ENCODE measurements at places on chromosomes 12 and 14.

DNA sequence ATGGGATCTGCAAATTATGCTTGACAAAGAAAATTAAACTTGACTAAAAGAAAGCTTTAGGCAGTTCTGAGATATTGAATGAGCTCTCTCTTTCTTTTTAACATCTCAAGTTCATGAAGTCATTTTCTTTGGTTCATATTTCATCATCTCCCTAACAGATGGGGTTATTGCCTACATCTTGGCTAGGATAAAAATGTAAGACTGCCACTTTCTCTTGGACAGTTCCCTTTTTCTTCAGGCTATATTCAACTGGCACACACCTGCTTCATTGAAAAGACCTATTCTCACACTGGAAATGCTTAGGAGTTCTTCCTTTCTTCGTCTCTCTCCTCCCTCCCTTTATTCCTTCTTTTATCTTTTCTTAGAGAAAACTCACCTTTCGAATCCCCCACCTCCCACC, 355.9 kb upstream of the SEL1L start:
- DNase-seq, result no peak

GRCh38 chr12:31594681-31595080, 3.7 kb upstream of the DENND5B start:
- DNase-seq, result no peak

DNA sequence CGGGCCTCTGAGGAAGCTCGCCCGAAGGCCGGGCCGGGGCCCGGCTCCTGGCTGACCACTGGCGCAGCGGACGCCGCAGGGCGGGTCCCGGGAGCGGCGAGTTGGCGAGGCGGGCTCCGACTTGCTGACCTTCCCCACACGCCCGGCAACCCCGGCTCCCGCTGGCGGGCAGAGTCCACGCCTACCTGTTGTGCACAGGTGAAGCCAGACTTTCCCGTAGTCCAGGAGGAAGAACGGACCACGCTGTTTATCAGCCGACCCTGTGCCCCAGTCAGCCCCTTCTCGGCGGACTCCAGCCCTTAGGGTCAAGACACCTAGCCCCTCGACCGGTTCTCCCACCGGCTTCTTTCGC, 407 bp downstream of the HEATR5A start:
- peak; percentile 63 for DNase-seq

DNA sequence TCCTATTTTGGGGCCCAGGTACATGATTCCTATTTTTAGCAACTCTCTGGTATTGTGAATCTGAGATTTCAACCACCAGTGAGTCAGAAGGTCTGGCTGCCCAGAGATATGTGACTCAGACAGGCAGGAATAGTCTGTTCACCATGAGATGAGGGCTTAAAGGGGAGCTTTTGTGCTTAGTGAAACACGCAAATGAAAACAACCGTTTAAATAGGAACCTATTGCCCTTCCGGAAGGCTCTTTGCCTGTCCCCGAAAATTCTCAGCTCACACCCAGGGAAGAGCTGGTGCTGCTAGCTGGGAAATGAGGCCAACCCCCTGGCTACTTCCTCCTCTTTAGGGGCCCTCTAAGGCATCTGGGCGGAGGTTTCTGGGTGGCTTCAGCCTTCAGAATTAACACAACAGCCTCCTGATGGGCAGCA, 283.6 kb downstream of the CACNA1C start:
- DNase-seq, result peak; percentile 90

GRCh38 chr12:15534322-15534721, 212.0 kb downstream of the PTPRO start:
- DNase-seq, result peak; percentile 35

- DNase-seq, result peak; percentile 59
These were observed at the start of gene ARHGAP5 for GRCh38 chr14:32077081-32078022. TSS of gene ARHGAP5 (plus strand) at chr14:32077304. CDS start at chr14:32090670, 13,366 bp downstream.

DNA sequence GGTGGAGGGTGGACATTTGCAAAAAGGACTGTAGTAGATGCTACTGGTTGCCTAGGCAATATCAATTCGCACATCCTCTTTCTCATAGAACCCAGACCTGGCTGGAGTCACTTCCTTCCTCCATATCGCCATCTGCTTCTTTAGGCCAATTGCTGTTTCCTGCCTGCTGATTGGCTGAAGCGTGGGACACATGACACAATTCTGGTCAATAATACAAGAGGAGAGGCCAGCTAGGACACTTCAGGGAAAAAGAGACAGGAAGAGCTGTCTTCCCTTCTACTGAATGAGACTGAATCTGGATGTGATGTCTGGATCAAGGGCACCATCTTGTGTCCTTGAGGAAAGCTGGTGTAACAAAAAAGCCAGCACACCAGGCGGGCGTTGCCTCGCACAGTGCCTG, 53.8 kb downstream of the TRPV4 start:
- DNase-seq, result no peak

DNA sequence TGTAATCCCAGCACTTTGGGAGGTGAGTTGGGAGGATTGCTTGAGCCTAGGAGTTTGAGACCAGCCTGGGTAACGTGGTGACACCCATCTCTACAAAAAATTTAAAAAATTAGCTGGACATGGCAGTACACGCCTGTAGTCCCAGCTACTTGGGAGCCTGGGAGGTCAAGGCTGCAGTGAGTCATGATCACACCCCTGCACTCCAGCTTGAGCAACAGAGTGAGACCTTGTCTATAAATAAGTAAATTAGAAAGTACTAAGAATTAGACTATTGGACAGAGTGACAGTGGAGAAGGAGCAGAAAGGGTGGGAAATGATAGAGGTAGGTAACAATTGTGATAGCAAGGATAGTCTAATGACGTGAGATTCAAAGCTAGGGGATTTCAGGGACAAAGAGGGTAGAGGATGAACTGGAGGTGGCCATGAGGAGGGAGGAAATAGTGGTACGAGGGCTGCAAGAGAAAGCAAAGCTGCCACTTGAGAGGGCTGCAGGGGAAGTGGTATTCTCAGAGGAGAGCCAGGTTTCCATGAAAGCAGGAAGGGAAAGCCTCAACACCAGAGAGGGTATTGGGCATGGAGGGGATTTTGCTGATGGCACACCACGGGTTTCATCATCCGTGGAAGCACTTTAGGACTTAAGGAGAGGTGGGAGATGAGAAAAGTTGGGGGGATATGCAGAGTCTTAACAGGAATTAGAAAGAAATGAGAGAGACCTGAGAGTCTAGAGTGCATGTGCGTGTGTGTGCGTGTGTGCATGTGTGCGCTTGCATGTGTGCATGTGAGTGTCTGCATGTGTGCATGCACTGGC, 85.6 kb downstream of the SYNE2 start:
- no peak for DNase-seq

DNA sequence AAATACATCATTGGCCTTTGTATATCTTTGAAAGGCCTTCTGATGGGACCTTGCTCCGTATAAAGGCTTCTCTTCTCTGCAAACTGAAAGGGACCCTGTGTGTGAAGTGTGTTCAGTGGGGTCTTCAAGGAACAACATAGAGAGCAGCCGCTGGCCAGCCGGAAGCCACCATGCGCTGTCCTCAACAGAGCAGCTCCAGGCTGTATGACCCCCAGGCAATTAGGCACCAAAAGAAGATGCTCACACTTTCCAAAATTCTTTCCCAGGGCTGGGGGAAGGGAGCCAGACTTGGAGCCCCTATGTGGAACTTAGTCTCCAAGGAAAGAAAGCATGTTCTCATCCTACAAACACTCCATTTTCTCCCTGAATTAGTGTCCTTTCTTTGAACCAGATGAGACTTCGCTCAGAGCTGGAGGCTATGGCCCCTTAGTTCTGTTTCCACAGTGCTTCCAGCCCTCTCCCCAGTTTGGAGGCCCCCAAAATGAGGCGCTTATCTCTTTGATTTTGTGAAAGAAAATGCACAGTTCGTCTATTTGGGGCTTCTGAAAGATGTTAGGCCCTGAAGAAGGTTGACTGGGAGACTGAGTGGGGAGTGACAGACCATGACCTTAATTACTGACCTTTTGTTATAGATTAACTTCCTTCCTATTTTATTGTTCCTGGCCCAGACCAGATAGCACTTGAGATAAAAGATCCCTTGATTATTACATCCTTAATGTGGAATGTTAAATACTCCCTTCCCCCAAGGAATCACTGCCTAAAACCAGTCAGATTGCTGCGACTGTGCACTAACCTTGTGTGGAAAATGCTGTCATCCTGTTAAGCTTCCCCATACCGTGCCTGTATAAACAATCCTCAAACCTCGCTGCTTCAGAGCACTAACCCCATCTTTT, 128.3 kb upstream of the FGD4 start:
- peak; percentile 88 for DNase-seq

DNA sequence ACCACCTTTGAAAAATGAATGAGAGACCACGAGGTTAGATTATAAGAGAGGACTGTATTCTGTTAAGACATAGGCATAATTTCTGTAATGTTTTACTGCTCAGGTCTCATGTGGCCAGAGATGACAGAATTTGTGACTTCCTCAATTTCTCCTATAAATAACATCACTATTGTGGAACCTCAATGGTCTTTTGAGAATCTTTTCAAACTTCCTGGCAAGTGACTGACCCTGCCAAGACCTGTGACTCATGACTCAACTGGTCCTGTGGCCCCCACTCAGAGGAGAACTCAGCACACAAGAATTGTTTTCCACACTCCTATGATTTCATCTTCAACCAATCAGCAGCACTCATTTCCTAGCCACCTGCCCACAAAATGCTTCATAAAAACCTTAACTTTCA, 508.2 kb upstream of the ATP2B1 start:
- no peak for DNase-seq

DNA sequence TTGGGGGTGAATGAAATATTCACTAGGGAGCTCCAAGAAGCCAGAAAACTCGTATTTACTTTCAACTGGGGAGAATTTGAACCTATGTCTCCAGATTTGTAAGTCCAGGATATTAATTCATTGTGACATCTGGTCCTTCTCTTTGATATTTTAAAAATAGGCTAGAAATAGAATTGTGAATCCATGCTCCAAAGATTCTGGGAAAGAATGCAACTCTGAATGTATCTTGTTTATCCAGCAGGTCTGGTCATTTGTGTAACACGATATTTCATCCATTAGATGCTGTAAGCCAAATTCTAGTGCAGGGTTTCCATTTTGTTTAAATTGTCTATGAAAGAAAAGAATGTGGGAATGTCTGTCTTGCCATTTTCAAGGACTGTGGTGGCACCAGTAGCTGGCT, 334.7 kb downstream of the BMP4 start:
- DNase-seq, result no peak

DNA sequence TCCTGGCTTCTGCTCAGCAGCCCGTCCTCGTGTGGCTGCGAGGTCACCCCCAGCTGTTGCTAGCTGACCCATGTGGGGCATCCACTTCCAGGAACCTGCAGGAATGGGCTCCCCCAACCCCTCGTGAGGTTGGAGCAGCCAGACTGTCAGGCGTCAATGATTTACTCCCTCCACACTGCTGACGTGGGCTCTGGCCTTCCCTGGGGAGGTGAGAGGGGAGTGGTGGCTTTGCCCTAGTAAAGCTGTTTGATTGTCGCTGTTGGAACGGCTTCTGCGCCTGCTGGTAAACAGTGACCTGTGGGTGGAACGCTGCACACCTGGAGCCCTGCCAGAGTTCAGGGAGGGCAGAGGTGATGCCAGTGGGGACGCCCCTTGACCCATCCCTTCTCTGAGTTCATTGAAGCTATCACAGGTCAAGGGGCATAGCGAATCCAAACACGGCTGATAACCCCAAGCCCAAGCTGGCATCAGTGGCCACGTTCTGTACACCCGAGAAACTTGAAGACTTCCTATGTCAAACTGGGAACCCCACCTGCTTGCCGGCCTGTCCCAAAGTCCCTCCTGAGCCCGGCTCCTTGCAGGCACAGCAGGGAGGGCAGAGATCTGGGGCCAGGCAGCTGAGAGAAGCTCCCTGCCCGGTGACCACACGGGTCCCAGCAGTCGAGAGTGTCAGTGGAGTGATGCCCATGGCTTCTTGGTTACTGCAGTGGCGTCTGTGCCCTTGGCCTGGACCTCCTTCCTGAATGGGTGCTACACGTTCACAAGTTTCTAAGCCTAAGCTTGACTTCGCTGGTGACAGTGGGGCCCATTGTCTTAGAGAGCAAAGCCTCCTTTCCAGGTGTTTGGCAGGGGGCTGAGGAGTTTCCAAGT, 2.7 kb downstream of the ASPG start:
- no peak for DNase-seq

GRCh38 chr14:68499451-68499850, 293.4 kb downstream of the ZFP36L1 start:
- no peak for DNase-seq

DNA sequence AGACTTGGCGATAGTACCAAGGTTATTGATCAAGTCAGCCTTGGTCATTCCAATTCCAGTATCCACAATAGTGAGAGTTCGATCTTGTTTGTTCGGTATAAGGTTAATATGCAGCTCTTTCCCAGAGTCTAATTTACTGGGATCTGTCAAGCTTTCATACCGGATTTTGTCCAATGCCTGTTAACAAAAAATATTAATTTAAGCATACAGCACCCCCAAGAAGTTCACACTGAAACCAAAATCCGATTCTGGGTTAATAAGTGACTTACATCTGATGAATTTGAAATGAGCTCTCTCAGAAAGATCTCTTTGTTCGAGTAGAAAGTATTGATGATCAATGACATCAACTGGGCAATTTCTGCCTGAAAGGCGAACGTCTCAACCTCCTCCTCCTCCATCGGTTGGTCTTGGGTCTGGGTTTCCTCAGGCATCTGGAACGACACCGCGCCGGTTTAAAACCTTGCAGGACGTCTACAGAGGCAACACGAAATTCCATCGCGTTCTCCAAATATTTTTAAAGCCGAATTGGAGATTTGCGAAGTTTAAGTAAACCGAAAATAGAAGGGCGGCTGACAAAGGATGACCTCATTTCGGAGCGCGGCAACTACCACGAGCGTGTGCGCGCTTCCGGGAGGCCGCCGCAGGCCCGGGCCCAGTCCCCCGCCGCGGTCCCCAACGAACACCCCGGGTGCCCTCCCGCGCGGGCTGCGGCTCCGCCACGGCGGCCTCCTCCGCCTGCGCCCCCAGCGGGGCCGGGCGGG, 716 bp downstream of the HSP90AA1 start:
- peak; percentile 75 for DNase-seq

- DNase-seq, result no peak
These were observed 166.7 kb upstream of the PWP1 start for GRCh38 chr12:107518868-107519267.

- DNase-seq, result no peak
These were observed 1177.6 kb downstream of the GALC start for GRCh38 chr14:86815341-86815740.

- DNase-seq, result no peak
These were observed 1469.3 kb downstream of the AACS start for GRCh38 chr12:126534495-126534894.

- no peak for DNase-seq
These were observed 73.4 kb downstream of the CAPZA3 start for GRCh38 chr12:18811273-18811672.

DNA sequence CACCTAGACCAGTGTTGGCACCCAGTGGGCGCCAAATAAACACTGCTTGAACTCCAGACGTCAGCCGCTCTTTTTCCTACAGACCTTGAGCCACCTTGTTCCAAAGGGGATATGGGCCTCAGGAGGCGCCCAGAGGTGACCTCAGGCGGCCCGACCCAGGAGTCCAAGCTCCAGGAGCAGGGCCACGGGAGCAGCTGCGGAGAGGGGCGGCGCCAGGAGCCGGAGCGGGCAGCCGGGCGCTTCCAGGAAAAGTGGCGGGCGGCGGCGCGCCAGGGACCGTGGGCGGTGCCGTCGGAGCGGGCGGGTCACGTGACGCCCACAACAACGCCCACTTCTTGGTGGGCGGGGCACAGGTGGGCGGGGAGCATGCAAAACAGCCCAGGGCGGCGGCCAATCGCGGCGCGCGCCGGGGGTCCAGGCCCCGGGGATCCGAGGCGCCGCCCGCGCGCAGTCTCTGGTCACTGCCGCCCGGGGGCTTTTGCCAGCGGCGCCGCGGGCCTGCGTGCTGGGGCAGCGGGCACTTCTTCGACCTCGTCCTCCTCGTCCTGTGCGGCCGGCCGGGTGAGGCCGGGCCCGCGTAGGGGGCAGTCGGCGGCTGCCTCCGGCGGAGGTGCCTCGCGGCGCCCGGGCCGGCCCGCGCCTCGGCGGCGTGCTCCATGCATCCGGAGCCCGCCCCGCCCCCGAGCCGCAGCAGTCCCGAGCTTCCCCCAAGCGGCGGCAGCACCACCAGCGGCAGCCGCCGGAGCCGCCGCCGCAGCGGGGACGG, at the start of gene ORAI1:
Gene ORAI1 (plus strand): TSS at position 444 of the 766 bp plus-strand sequence.
- DNase-seq, result peak; percentile 98
